GM03348 (cell line): ENCODE measurements at places on chromosomes 12 and 14.
A peak's percentile ranks its signal among the peaks of the same experiment; 100 is the strongest.

GRCh38 chr12:121295746-121296617 is 527 bp downstream of the CAMKK2 start:
- peak; percentile 63 for DNase-seq

DNA sequence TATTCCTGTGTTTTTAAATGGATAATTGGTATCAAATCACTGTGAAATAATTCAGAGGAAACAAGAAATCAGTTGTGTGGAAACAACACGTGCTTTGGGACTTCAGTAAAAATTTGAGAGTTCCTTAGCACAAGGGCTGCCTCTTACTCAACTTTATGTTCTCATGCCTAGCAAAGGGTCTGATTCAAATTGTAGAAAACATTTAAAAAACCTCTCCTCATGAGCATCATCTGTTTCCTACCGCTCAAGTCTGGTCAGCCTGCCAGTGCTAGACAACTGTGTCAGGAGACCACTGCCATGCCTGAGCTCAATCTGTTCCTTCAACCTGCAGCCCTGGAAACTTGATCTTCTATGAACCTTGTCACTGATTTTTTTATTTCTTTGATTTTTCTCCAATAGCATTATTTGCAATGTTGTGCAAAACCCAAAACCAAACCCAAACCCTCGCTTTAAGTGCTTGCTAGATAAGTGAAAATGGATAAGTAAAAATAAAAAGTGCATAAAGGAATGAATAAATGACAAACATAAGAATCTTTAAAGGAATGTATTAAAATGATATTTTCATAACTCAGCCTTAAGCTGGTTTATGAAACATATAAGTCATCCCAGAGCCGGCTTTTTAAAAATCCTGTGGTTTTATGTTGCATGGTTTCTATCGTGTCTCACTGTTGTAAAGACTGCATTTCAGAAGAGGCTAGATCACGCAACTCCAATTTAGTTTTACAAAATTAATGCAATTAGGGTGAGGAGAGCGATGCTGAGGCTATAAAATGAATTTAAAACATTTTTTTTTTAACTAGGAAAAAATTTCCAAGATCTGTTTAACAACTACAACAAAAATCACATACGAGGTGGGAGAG is 361.2 kb upstream of the PDE3A start:
- peak; percentile 54 for DNase-seq

- no peak for DNase-seq
Measured at GRCh38 chr12:127822809-127823411, 444.1 kb upstream of the TMEM132C start.

DNA sequence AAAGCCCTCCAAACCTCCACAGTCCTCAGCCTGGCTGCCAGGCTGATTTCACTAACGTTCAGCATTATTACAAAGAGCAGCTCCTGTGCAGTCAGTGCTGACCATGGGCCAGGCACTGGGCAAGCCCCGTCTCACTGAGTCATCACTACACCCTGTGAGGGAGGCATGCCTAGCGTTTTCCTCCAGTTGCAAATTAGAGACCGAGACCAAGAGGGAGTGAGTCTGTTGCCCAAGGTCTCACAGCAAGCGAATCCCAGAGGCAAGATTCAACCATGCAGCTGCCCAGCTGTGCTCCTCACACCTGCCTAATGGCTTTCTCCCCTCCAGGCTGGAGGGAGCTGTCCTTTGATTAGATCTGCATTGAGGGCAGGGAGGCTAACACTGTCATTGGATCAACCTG is 229.3 kb upstream of the LHX5 start:
- peak; percentile 56 for DNase-seq

DNA sequence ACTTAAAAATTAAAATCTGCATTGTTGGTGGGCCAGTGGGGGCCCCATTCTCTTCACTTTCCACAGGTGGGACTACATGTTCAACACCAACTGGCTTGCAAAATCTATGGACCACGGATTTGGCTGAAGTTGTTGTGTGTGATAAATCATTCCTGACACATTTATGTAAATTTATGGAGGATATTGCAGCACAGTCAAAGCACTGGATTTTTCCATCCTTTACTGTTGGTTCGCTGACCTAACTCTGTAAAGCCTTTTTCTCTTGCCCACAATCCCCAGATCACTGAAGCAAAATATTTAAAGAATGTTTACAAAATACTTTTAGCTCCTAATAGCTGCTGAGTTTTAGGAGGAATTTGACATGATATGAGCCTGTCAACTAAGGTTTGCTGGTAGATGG is 219.7 kb upstream of the PRICKLE1 start:
- peak; percentile 40 for DNase-seq

DNA sequence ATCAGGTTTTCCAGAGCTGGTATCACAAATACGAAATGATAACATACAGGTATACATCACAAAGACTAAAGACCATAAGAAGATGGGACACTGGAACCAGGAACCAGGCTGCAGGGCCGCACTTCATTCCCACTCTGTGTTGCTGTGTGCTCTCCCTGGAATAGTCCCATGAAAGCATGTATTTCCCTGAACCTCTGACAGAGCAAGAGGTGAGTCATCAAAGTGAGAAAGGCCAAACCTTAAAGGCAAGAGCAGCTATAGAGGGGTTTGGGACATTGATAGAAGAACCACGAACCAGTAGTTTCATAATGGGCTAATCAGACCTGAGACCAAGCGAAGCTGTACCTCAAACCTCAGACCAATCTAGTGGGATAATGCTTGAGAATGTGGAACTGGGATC is 283.0 kb upstream of the PRKD1 start:
- peak; percentile 14 for DNase-seq

DNA sequence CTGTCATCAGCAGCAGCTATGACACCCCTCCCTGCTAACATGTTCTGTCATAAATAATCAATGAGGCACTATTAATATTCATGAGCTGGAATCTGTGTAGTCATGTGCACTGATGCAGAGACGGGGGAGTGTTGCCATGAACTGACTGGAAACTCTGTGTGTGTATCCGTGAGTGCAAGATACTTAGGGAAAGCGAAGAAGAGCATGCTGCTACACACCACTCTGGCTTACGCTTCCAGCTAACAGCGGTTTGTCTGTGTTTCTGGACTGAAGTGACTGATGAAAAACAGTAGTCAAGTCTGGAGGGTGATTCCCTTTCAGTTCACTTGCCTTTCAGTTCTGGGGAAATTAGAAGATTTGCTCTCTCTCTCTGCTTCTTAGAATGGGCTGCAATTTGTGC is 249.4 kb downstream of the PDZRN4 start:
- DNase-seq = no peak

DNA sequence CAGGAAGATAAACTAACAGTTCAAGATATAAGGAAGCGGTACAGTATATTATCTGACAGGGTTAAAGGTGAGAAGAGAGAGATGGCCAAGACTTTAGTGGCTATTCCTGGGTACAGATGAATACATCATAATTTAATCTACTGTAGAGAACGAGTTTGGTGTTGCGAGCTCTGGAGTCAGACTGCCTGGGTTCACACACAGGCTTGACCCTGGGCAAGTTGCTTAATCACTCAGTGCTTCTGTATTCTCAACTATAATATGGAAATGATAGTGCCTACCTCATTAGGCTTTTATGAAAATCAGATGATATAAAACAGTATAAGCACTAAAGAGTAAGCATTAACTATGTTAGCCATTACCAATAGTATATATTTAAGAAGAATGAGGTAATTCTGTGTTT is 3.5 kb downstream of the PPM1H start:
- DNase-seq = no peak

- no peak for DNase-seq
Measured at GRCh38 chr12:54298904-54299303, 1.9 kb downstream of the NFE2 start.

DNA sequence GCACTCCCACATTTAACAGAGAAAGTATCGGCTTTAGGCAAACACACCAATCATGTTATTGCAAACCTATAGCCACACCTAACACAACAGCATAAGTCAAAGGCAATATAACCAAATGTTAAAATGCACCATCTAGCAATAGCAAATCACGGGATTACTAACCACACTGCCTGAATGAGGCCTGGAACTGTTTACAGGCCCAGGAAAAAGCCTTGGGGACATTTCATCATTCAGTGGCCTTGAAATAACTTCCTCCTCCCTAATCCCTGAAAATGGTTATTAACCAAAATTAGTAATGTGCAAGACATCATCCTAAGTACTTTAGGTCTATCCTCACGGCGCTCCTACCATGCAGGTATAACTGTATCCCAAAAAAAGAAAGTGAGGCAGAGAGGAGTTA is 2.3 kb downstream of the GALC start:
- no peak for DNase-seq

- DNase-seq = no peak
Measured at GRCh38 chr12:124923905-124924734, 9.7 kb upstream of the UBC start.

DNA sequence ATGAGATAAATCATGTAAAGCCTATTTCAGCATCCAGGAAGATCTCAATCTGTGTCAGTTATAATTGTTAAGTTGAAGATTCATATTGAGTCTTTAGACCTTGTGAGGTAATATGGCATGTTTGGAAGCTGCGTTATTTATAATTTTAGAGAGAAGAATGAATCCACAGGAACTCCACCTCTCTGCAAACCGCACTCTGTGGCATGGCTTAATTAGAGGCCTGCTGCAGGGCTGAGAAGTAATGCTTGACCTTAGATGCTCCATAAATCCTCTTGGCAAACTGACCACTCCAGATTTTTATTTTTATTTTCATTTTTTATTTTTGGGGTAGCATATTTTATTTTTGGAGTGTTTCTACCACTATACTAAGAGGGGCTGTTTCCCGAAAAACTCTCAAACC is 28.8 kb downstream of the BCAT1 start:
- no peak for DNase-seq

- no peak for DNase-seq
Measured at GRCh38 chr12:119008691-119009221, 27.4 kb downstream of the SRRM4 start.
